GM12878 (cell line): ENCODE measurements at places on chromosomes 6 and 20. TPM values are rescaled to one million over a fixed set of nuclear protein-coding genes. Genes with fewer than 3 reads are reported as not detected.

RIPPLY2 gene
- polyA plus RNA-seq = 0.04 TPM in 1 of 2 replicates, not detected in the other

GRM4 gene
- polyA plus RNA-seq = 0.04 and 0.23 TPM in 2 replicates

FOXP4 gene
- 1.8 and 2.3 TPM in 2 replicates for polyA plus RNA-seq

ECT2L gene
- 0.02 and 0.09 TPM in 2 replicates for polyA plus RNA-seq

SLC17A2 gene
- polyA plus RNA-seq = not detected in 2 replicates

DNA sequence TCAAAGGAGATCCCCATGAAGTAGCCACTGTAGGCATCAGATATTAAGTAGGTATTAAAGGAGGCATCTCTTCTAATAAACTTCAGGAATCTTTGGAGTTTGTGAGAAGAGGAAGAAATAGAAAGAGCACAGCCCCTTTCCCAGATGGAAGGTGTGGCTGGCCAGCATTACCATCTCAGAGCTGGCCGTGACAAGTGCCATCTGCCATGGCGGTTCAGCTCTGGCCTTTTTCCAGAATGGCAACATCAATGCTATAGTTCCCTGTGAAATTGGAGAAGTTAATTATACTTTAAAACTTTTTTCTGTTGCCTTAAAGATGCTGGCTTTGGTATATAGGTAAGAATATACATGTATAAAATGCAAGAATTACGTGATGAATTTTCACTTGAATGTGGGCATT, 51.9 kb upstream of the MCUR1 start:
- DNase-seq = no peak

DNA sequence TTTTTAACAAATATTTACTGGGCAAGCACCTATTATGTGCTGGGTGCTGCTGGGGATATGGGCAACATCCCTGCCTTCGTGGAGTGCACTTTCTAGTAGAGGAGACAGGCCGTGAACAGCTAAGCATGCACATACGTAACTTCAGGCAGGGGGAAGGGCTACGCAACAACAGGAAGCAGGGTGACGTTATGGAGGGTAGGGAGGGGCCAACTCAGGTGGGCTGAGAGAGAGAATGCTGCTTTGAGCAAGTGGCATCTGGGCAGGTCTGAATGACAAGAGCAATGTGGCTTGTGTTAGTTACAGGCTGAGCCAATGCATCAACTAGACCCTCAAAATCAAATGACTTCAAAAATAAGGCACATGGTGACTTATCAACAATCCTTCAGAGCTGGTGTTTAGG, 112.1 kb downstream of the CDC5L start:
- DNase-seq = no peak

GRCh38 chr20:50186151-50186885, 4.3 kb upstream of the CEBPB start:
- no peak for DNase-seq

- no peak for DNase-seq
These were observed 154.6 kb downstream of the KIF16B start for GRCh38 chr20:16418616-16419015.

- no peak for DNase-seq
These were observed 9.6 kb downstream of the PEX7 start for GRCh38 chr6:136831873-136832562.

DNA sequence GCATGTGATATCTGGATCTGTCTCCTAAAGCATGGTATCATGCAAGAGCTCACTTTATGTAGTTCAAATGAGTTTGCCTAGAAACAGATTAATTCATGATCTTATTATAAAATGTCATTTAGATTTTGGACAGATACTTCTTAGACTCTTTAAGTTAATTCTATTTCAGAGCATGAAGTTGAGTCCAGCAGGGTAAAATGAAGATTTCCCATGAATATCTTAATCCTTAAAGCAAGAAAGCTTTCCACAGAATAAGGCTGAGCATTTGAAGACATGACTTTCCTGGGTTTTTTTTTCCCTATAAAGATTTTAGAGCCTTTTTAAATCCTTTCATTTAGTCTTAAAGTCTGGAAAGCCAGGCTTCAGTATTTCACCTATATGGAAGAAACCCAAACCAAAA, 556.0 kb upstream of the GJE1 start:
- DNase-seq = no peak

DNA sequence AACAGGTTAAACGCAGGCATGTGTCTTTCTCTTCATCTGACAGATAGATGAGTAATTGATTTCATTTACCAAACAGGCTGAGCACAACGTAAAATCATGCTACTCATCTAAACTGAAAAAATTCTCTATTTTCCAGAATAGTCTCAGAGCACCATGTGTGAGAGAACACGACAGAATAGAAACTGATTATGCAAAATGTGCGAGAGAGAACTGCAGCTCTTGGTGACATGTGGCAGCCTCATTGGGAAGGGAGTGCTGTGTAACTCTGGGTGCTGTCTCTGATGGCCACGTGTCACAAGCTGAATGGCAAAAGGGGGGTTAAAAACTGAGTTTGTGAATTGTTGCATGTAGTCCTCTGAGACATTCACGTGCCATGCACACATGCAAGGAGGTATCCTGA, 143.7 kb upstream of the ATXN1 start:
- no peak for DNase-seq

DNA sequence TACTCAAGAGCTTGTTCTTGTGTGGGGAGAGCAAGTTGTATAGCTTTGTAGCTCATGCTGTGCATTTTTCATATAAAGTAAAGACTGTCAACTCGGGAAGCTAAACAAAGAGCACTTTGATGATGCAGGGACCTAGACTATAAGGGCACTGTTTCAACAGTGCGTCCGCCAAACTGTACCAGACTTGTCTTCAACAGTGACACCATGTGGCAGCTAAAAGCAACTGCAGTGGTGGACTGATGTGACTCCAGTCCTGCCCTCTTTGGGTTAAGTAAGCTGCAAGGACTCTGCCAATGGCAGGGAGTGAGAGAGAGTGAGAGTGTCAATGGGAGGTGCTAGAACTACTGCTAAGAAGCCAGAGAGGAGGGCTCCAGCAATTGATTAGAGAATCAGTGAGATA, 48.1 kb upstream of the MC3R start:
- DNase-seq = no peak
